Activated CD4-positive, alpha-beta T cell treated with anti-CD3 and anti-CD28 coated beads, Interleukin-2, amount 50 U/mL, for 48 hours (primary cell): ENCODE measurements at places on chromosomes 3 and 15.

- DNase-seq = no peak
These were observed 548.6 kb downstream of the MAGI1 start for GRCh38 chr3:65490114-65490513.

GRCh38 chr15:73370151-73370550 lies 1.4 kb upstream of the HCN4 start:
- no peak for DNase-seq

GRCh38 chr15:99100245-99101173 lies 4.4 kb upstream of the SYNM start:
- peak; percentile 62 for DNase-seq

- DNase-seq = no peak
These were observed 121.9 kb upstream of the DPH6 start for GRCh38 chr15:35667908-35668307.

DNA sequence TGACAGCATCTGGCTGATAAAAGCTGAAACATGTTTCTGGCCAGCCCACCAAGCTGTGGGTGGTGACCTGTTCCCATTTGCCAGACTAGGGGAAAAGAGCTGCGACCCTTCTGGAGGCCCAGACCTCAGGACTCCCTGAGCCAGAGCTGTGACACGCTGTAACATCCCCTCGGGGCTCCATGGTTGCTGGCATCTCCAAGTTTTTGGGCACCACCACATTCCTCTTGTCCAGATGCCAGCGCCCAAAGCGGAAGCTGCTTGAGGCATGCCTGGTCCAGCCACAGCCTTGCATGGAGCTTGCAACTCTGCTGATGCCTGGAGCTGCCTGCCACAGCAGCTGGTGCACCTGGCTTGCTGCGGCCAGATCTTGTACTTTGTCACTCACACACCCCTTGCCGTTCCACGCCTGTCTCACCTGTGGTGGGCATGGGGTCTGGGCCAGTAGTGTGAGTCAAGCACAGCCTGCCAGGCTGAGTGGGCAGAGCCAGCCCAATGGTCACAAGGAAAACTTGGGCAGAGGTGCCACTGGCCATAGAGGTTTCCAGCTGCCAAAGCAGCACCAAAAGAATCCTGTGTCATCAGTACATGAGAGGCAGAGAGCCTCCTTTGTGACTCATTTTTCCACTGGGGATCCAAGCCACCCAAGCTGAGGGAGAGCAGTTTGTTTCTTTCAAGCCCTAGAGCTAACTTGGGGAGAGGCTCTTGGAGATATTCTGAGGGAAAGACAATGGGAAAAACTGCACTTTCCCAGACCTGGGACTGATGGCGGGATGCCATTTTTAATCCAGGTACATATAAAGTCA lies 45.7 kb upstream of the PTX3 start:
- DNase-seq = no peak

GRCh38 chr15:71440489-71441110 lies 325.3 kb downstream of the THSD4 start:
- no peak for DNase-seq

DNA sequence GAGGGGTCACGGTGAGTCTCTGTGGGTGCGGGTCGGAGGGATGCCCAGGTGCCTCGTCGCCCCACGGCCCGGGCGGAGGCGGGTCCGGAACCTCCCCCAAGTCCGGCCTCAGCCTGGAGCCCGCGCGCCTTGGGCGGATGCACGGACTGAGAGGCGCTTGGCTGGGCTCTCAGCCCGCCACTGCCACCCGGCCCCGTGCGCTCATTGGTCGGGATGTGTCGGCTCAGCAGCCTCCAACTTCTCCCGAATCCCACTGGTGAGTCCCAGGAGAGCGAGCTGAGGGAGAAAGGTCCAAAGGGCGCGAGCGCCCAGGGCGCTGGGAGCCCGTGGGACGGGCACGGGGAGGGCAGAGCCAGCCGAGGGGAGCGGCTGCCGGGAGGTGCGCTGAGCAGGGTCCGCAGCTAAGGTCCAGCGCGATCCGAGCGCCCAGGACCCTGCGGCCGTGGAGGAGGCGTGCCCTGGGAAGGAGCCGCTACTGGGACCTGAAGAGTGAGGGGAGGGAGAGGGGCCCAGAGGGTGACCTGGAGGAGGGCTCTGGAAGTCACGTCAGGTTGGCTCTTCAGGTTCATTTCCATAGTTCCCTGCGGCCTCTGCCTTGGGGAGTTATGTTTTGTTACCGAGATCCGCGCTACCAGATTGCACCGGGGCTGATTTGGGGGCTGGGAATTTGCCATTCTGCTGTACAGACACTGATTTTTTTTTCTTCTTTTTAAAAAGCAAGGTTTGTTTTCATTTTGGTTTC lies at the start of gene MME:
TSS of gene MME (plus strand) at position 574 of the 742 bp plus-strand sequence. CDS start 3,849 bp downstream, outside the sequence.
- DNase-seq = no peak

DNA sequence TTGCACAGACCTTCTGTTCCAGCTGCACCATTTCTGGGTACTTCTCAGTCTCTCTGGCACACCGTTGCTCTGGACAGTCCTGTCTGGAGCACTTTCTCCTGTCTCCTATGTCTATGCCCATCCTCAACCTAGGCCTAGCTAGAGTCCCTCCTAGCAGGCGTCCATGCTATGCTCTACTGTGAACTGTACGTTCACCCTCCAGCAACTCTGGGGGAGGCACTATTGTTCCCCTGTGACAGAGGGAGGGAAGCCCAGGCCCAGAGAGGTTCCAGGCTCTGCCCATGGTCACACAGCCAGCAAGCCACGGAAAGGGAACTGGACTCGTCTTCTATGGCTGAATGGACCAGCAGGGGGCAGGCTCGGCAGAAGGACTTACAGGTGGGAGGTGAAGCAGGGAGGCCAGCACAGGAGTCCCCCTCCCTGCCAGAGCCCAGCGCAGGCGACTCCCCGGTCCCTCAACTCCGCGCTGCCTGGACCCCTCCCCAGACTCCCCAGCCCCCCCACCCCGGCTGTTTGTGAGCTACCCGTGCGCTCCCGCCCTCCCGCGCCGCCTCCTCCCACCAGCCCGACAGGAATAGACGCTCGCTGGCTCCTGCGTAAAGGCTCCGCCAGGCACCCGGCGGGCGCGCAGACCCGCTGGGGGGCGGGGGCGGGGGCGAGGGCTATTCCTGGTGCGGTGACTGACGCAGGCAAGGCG lies 1.7 kb upstream of the LINGO1 start:
- peak; percentile 76 for DNase-seq

- DNase-seq = no peak
These were observed 21.2 kb downstream of the TFG start for GRCh38 chr3:100730524-100730923.

DNA sequence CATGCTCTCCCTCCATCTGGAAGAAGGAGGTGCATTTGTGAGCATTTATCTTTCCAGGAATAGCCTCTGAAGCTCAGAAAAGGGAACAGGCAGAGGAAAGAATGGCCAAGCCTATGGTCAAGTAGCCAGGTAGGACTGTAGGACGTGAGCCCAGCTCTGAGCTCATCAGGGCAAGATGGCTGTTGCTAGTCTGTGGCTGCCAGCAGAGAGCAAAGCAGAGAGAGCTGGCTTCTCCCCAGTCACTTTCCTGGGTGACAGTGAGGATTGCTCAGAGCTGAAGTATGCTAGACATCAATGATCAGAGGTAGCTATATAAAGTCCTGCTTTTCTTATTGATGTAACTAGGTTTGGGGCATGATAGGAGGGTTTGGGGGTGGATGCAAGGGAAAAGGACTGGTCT lies 146.1 kb upstream of the SLC24A5 start:
- DNase-seq = no peak

GRCh38 chr3:40237889-40238571 lies 71.5 kb upstream of the EIF1B start:
- DNase-seq = no peak

GRCh38 chr15:28987337-28987736 lies 101.6 kb downstream of the APBA2 start:
- DNase-seq = no peak
